ENCODE measurements at places on chromosomes 6 and 20. TPM values are rescaled to one million over a fixed set of nuclear protein-coding genes. Genes with fewer than 3 reads are reported as not detected.

The GSTA1 gene
- total RNA-seq = not detected

The MAP1LC3A gene
- 3.9 TPM for total RNA-seq

The COL11A2 gene
- total RNA-seq = 0.07 TPM

The HSF2 gene
- total RNA-seq = 9.2 TPM

The SMOC2 gene
- total RNA-seq = 0.32 TPM

The PPP1R14C gene
- total RNA-seq = 32.5 TPM

The TINAG gene
- not detected for total RNA-seq

The RAET1G gene
- 1.0 TPM for total RNA-seq

The FUT9 gene
- not detected for total RNA-seq

The FAM184A gene
- 0.17 TPM for total RNA-seq

The CCR6 gene
- not detected for total RNA-seq

The GNAS-AS1 gene
- 0.63 TPM for total RNA-seq

The CAGE1 gene
- total RNA-seq = 0.07 TPM

The SYNDIG1 gene
- not detected for total RNA-seq

The HTR1E gene
- total RNA-seq = not detected

The BMP5 gene
- total RNA-seq = not detected

The TRIM10 gene
- total RNA-seq = not detected

The CALHM4 gene
- 0.10 TPM for total RNA-seq

The PBOV1 gene
- total RNA-seq = not detected

The SLC16A10 gene
- total RNA-seq = 0.14 TPM

The LAMA2 gene
- total RNA-seq = 0.92 TPM

The PTCHD4 gene
- 0.20 TPM for total RNA-seq

The MUC21 gene
- total RNA-seq = not detected

The OPN5 gene
- not detected for total RNA-seq
